ENCODE measurements at places on chromosomes 12 and 14.

DNA sequence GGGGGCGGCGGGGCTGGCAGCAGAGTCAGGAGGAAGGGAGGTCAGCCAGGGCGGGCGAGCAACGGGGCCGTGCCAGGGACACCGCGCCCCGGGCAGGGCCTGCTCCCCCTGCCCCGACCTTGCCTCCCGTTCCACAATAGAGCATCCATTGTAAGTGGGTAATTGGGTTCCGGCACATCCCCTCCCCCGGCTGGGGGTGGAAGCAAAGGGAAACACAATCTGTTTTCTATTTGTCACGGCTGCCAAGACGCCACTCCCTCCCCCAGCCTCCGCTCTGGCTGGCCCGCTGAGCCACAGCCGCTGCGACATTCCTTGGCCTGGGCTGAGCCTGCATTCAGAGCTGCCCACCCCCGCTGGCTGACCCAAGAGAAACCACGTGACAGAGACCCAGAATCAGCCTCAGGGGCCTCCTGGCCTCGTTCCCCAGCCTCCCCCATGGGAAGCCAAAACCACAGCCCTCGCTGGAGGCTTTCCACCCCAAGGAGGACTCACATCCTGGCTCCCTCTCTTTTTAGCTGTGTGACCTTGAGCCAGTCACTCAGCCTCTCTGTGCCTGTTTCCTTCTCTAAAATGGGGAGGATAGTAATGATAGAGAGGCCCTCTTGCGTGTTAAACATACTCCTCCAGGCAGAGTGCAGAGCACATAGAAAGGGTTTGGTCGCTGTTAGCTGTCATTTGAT lies 117.6 kb downstream of the SCARB1 start:
- no peak for DNase-seq

DNA sequence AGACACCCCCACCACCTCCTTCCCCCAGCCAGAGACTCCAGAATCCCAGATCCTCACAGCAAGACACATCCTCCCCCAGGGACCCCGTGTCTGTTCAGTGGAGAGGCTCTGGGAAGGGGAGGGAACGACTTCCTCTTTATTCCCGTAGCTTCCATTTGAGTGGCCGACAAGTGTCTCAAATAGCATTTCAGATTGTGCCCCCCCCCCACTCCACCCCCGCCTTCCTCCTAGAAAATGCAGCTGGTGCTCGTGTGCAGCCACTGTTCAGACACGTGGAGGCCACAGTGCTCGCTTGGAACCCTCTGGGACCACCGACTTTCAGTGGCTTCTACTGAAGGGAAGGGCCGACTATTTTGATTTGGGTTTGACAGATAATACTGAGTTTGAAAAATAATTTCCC lies 14.3 kb downstream of the PPP2R5C start:
- no peak for DNase-seq

- DNase-seq: no peak
Observed at GRCh38 chr14:46322730-46323403, 328.7 kb downstream of the RPL10L start.

DNA sequence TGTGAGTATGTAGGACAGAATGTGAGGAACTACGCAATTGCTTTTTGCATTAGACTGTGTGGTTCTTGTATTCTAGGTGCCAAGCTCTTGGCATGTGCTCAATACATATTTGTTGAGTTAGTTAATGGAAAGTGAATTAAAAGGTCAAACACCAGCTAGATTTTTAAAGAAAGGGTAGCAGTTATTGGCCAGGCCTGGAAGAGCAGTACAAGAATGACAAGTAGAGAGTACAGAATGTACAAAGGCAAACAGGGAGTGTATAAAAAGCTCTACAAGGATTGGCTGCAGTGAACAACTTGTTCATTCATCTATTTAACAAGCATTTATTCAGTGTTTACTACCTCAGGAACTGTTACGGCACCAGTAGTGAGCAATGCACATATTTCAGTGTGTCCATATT lies 854.0 kb upstream of the SEL1L start:
- DNase-seq: no peak

- no peak for DNase-seq
Observed at GRCh38 chr14:69181491-69181890, 9.8 kb upstream of the EXD2 start.

DNA sequence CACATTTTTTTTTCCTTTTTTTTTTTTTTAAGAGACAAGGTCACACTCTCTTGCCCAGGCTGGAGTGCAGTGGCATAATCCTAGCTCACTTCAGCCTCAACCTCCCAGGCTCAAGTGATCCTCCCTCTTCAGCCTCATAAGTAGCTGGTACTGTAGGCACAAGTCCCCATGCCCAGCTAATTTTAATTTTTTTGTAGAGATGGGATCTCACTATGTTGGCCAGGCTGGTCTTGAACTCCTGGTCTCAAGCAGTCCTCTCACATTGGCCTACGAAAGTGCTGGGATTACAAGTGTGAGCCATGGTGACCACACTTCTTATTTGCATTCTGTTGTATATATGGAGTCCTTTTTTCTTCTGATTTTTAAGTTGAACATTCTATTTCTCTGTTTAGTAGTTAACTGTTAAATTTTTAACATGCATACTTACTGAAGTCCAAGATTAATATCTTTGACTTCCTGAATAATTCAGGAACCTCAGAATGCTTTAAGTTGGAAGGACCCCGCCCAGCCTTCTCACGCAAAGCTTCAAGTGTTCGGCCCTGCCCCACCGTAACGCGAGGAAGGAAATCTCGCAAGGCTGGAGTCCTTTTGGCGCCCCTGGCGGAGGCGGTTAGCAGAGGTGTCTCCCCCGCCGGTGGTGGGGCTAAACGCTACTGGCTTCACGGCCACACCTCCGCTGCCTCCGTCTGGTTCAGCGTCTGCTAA lies 21.6 kb downstream of the SPATS2 start:
- DNase-seq: peak; percentile 57

DNA sequence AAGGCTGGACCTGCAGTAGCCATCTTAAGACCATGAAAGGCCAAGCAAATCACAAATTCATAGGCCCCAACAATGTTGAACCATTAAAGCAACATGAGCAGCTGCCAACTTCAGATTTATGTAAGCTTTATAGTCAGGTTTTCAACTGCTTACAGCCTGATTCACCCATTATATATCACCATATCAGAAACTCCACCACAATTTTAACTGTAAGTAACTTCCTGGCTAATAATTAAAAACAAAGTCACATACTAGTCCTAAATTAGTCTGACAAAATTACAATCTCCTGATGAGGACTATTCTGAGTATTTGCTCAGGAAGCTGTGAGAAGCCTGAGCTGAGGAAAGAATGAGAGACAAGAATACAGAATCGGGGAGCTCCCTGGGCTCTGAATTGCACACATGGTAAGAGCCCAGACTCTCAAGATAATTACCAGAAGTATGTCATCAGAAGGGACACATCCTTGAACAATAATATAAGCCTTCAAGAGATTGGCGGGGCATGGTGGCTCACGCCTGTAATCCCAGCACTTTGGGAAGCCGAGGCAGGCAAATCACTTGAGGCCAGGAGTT lies 55.1 kb downstream of the NUMB start:
- no peak for DNase-seq

DNA sequence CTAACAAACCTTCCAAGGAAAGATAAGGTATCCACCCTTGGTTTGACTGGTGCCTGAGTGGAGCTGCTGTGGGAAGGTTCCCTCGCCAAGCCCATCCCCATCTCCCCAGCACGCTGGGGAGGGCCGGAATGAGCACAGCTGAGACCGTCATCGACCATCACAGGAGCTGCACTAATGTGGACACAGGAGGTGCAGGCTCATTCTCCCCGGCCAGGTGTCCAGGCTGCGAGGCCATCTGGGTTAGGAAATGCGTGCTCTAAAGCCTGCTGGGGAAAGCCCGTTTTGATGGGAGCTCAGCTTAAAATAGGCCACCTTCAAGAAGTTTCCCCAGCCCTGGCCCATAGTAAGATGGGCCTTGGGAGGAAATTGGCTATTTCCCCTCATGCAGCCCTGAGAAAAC lies 35.2 kb upstream of the FOXN3 start:
- DNase-seq: no peak
